Midbrain (tissue), 1 donor: ENCODE measurements at places on chromosomes 1 and 21.

GRCh38 chr1:153626477-153626903, 815 bp downstream of the S100A13 start:
- DNase-seq = no peak

DNA sequence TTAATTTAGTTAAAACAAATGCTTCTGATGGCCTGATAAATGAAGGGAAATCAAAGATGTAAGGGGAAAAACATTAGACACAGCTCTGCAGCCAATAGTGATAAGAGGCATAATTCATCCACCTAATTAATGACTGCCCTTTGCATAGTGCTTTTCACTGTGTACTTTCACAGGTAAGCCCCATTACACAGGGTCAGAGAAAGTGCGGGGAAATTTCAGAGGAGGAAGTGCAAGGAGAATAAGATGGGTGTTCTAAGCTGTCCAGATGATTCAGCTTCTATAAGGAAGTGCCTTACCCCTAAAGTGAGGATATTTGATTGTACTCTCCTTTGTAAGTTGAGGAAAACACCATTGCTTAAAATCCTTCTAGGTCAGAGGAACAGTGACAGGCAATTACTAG, 88.0 kb downstream of the NR5A2 start:
- DNase-seq = no peak

GRCh38 chr21:31278511-31279130, 65.4 kb downstream of the TIAM1 start:
- DNase-seq = no peak

- no peak for DNase-seq
Measured at GRCh38 chr1:59499273-59499942, 202.5 kb downstream of the FGGY start.

GRCh38 chr1:243882276-243882675, 32.2 kb upstream of the AKT3 start:
- no peak for DNase-seq

GRCh38 chr1:32539584-32540571, 651 bp downstream of the ZBTB8A start:
- no peak for DNase-seq

- no peak for DNase-seq
Measured at GRCh38 chr1:88552226-88552625, 131.8 kb upstream of the PKN2 start.

- no peak for DNase-seq
Measured at GRCh38 chr1:40096646-40096976, 441 bp downstream of the PPT1 start.

GRCh38 chr1:109389638-109390341, 7.9 kb downstream of the SORT1 start:
- no peak for DNase-seq

DNA sequence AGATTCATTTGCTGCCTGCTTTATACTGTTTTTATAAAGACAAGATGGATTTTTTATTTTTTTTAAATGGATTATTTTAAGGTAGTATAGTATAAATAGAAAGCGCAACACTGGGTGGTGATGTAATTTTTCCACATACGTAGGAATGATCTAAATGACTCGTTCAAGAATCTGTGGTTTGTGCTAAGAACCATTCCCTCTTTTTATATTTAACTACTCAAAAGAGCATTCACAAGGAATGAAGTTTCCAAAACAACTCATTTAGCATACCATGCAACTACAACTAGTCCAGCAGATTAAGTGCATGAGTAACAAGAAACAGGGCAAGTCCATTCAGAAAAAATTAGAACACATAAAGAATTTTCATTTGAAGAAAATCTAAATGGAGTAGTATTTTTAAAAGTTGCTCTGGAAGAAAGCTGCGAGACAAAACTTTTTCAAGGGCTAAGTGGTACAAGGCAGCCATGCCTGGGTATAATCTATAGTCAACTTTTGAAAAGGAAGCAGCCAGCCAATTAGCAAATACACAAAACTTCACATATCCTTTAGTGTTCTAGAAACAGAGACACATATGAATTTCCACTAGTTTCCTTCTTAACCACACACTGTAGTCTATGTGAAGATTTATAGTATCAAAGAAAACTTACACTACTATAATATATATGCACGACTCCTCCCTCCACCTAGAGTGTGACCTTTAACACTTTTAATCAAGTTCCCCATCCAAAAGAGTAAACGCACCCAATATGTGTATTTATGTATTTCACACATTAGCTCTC, 23.4 kb downstream of the GTF2B start:
- DNase-seq = no peak

DNA sequence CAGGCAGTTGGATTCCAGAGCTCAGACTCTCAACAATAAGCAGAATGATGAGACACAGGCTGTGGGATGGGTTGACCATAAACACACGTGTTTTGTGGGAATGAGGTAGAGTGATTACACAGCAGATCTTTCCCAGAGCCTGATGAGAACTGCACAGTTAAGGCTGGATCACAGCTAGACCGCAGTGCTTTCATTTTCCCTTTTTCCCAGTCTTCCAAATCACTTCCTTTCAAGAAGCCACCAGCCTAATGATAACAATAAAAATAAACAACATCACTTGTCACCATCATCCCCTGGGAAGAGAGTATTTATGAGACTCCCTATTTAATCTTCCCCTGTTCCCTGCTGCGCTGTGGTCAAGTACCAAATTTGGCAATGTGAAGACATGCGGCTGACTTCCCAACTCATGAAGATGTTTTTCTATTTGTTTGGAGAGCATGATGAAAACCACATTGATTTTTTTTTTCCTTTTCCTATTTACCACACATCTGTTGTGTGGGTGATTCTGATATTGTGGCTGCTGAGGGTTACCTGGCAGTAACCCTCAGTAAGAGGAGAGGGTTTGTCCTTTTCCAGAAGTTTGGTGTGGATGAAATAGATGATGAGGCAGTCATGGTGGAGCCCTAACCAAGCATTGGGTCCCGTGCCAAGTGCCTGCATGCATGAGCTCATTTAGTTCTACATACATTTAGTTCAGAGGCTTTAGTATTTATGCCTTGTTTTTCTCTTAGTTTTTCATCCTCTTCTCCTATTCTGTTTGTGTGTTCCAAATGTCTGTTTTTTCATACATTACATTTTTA, 248.9 kb upstream of the HOOK1 start:
- DNase-seq = no peak

GRCh38 chr1:87852410-87853161, 523.9 kb downstream of the LMO4 start:
- no peak for DNase-seq

DNA sequence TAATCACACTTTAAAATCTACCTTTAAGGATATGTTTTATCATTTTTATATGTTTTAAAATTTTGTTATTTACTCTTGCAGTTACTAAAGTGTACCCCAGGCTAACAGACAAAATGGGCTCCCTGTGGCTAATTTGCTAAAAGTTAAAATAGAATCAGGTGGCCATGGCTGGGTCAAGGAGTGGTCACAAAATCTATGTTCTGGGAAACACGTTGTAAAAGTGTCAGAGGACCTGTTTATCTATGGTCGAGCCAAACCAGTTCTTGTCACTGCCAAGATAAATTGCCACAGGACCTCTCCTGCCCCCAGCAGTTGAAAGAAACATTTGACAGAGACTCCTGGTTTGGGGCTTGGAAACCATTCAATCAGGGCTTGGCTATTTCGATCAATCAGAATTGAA, 21.2 kb upstream of the TTLL7 start:
- no peak for DNase-seq

GRCh38 chr1:225700889-225701465, 48.1 kb upstream of the ENAH start:
- DNase-seq = no peak

DNA sequence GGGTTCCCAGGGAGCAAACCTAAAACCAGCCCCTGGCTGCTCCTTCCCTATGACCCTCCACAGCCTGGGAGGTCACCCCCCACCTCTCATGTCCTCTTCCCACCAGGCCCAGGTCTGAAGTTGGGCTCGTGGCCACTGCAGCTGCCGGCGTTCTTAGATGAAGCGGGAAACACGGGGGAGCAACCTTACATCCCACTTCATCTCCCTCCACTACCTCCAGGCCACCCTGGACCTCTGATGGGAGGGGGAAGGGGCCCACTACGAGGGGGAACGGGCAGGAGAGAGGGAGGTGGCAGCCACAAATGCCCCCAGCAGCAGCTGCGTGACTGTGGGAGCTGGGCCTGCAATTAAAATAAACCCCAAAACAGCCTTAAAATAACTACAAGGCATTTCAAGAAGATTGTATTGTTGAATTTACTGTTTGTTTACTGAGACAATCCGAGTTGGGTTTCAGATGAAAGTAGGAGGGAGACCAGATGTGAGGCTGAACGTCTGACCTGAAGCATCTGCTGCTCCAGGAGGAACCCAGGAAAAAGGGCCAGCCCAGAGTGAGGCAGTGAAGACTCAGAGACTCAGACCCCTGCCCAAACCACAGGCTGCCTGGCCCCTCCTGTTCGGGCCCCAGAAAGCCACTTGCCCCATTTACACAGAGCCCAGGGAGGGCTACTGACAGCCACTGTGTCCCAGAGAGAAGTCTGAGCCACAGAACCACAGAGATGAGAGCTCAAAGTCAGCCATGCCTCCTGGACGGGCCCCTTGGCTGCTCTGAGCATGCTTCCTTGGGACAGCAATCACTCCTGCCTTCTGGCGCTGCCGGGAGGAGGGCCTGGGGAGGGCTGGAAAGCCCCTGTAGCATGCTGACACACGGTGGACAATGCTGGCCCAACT, 59.8 kb downstream of the GLIS1 start:
- no peak for DNase-seq

DNA sequence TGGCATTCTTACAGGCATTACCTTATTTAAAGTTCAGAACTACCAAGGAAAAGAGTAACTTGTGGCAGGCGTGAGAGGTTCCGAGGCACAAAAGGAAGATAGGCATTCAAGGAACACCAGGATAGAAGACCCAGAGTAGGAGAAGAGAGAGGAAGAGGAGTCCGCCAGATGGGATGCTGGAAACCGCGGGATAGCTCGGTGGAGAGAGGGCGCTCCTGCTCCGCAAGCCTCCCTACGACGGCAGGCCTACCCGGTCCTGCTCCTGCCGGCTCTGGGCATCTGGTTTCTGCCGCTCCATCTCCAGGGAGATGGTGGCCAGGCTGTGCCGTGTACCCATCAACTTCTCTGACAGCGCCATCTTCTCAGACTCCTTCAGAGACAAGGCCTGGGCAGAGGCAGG, 5.4 kb upstream of the NBPF1 start:
- no peak for DNase-seq

- no peak for DNase-seq
Measured at GRCh38 chr1:180343921-180344769, 114.1 kb downstream of the LHX4 start.

DNA sequence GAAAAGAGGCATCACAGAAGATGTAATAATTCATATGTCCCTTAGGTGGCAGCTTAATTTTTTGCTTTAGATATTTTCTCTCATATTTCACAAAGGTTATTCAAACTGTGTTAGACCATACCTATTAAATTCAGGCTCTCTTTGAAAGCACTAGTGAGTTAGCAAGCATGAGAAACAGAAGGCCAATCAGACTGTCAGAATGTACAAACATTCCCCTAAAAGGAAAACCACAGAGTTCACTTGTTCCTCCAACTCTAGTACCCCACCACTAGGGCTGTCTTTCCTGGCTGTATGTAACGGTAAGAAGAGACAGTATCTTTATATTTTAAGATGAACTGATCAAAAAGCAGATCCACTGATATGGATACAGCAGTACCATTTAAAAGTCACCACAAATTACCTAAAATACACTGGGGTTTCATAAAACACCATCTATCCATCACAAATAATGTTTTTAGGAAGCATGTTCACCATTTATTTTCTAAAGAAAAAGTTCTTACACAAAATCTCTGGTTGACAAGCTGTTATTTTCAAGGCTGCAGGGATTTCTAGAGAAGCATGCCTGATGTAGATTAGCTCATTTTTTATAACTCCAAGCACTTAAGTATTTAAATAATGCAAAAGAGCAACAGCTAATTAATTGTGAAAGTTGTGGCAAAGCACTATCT, 1.8 kb downstream of the ARPC5 start:
- DNase-seq = peak; percentile 58

DNA sequence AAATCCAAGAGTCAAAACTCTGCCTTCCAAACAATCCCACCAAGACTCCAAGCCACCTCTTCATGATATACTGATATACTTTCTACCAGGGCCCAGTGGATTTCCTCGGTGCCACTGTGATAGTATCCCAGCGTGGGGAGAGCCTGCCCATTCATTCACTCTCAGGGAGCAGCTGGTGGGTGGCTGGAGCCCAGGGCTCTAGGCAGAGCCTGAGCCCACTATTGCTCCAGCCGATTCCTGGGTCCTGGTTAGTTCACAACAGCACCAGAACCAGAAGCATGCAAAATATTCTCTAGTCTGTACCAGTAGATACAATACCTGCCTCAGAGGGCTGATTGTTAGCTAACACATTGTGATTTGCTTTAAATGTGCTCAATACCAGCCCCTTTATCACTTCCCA, 831 bp downstream of the CSRP1 start:
- no peak for DNase-seq
